ENCODE measurements at places on chromosomes 12 and 14.

GRCh38 chr12:90999966-91000365 is 4.8 kb downstream of the EPYC start:
- DNase-seq, result no peak

- no peak for DNase-seq
Observed at GRCh38 chr14:34003082-34003668, 52.3 kb upstream of the EGLN3 start.

DNA sequence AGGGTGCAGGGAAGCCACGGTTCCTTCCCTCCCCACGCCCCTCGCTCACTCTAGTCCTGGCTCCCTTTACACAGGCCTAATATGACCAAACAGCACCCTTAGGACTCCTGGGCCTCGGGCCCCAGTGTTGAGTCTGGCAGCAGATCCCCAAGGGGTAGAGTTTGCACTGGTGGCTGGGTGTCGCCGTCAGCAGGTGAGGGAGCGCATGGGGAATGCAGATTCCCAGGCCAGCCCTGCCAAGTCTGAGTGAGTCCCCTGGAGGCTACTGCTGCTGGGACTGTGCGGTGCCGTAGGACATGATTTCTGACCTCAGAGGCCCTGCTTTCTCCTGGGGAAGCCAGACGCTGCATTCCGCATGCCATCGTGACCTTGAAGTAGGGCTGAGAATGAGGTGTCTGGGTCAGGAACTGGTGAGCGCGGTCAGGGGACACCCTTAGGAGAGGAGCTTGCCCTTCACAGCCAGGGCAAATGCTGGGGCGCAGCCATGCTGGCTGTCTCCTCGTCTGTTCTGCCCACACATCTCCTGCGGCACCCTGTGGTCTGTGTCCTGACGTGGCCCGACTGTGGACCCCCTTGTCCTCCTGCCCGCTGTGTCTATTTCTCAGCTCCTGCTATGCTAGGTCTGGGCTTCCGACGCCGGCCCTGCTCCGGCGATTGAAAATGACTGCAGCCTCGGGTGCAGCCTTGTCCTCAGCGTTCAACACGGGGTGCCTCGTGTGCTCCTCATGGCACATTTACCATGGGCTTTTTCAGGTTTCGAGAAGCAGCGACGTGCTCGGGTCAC is 37.6 kb upstream of the PRMT8 start:
- no peak for DNase-seq

DNA sequence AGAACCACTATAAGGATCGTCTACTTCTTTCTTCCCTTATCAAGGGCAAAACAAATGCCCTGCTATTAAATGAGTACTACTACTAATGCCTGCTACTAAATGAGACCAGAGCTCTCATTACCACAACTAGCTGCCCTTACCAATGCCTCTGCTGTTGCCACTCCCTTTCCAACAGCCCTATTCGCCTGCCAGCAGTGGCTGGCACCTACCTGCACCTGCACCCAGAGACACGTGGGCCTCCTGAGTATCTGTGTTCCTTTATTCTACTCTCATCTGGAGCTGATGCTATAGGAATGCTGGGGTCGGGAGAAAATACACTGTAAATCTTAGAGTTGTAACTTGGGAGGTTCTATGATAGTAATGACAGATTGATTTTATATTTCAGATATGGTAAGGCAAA is 174.7 kb downstream of the SLC2A13 start:
- DNase-seq, result no peak

DNA sequence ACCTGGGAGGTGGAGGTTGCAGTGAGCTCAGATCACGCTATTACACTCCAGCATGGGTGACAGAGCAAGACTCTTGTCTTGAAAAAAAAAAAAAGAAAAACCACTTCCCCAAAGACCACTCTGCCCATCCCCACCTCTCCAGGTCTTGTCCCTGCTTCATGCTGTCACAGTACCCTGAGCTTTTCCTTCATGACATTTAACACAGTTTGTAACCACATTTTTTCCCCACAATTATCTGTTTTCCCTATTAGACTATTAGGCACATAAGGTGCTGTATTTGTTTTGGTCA is 6.9 kb downstream of the HECTD1 start:
- DNase-seq, result no peak

GRCh38 chr14:54474232-54474793 is 14.5 kb downstream of the GMFB start:
- no peak for DNase-seq

- DNase-seq, result no peak
Observed at GRCh38 chr12:64612843-64613242, 2.5 kb downstream of the RASSF3 start.

- DNase-seq, result no peak
Observed at GRCh38 chr14:106613256-106613655, 1086.9 kb downstream of the TMEM121 start.
